GM04503 (cell line): ENCODE measurements at places on chromosomes 5 and 9.

GRCh38 chr9:87725900-87726709, at the start of gene CTSL:
TSS of gene CTSL (plus strand) at chr9:87726119. CDS start at chr9:87727604, 1,485 bp downstream.
- DNase-seq, result peak; percentile 48

GRCh38 chr9:1977026-1977425, 38.1 kb upstream of the SMARCA2 start:
- DNase-seq, result no peak

DNA sequence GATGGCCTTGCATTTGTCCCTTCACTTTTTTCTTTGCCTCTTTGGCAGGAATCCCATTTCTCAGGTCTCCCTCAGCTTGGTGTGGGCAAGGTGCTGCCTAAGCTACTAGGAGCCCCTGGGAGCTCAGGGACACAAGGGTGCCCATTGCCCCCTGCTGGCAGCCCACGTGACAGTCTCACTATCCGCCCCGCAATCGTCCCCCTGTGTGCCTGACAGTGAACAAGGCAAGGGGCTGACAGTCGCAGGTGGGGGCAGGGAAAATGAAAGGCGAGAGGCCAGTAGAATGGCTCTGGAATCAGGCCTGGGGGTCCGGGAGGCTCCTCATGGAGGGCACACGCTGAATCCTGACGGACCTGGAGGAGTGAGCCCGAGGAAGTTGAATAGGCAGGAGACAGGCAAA, 2.0 kb upstream of the PCDH12 start:
- DNase-seq, result no peak

- no peak for DNase-seq
These were observed 1754.0 kb upstream of the ACO1 start for GRCh38 chr9:30630459-30630858.

DNA sequence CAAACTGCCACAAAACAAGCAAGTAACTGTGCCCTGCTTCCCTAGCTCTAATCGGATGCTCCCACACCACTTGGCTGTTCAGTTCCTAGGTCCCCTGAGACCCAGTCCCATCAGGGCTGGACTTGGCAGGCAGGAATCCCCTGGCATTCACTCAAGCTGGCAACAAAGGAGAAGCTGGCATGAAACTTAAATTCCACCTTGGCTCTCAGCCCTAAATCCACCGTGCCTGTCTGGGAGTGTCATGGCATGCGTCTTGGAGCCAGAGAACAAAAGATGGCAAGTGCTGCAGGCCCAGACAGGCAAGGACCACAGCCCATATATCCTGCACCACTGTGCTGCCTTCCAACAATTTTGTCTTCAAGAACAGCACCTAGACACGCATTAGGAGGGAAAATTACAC, 38.2 kb downstream of the ETF1 start:
- no peak for DNase-seq

- DNase-seq, result no peak
These were observed 80.6 kb downstream of the FBXO4 start for GRCh38 chr5:42005561-42006153.

GRCh38 chr5:58680503-58680902, 97.6 kb downstream of the RAB3C start:
- DNase-seq, result no peak

DNA sequence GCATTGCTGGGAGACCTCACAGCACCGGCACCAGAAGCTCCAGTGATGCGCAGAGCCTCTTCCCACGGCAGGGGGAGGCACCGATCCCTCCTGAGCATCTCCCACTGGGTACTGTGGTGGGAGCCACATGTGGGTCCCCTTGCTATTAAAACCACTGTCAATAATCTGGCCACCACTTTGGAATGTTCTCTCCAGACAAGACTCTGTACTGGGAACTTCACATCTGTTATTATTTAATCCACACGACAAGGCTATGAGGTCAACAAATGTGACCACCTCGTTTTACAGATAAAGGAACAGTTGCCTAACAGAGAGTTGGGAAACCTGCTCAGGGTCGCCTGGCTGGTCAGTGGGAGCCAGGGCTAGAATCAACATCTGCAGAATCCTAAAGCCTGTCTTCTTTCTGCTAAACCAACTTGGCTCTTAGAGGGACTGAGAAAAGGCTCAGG, 72.7 kb downstream of the EPB41L4B start:
- DNase-seq, result no peak

GRCh38 chr9:126233913-126234525, 92.6 kb upstream of the MVB12B start:
- DNase-seq, result no peak

- no peak for DNase-seq
These were observed 674 bp downstream of the TMEM38B start for GRCh38 chr9:105694848-105695581.

DNA sequence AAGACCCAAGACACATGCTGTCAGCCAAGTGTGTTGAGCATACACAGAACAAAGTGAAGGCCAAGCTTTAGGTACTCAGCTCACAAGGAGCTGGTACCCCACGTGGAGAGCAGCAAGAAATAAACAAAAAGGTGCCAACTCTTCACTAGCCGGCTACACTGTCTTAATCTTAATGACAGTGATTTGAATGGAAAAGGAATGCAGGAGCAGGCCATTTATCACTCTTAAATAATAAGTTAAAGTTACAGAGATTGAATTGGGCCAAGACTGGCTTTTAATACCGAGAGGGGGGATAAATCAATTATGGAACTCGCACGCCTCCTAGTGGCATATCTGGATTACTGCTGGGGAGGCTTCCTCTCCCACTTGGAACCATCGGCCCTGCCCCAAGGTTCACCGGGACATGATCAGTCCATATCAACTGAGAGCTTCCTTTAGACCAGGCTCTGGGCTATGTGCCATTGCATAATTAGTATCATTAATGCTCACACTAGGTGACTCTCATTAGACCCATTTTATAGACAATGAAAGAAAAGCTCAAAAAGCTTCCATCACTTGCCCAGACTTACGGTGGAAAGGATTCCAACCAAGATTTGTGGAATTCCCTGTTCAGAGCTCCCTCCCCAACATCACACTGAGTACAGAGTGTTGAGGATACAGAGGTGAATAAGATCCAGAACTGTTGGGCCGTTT, 94.0 kb downstream of the ACTL7B start:
- DNase-seq, result no peak

- no peak for DNase-seq
These were observed 79.5 kb downstream of the SREK1 start for GRCh38 chr5:66223637-66224036.

GRCh38 chr5:11273180-11273903, 512.3 kb upstream of the DAP start:
- DNase-seq, result no peak

- no peak for DNase-seq
These were observed 57.7 kb downstream of the DUSP1 start for GRCh38 chr5:172713113-172713808.

GRCh38 chr5:137822158-137822764, 45.4 kb upstream of the MYOT start:
- DNase-seq, result no peak

GRCh38 chr9:96464426-96464825, 14.5 kb downstream of the HABP4 start:
- no peak for DNase-seq

GRCh38 chr9:29211580-29212396, 1638.5 kb upstream of the C9orf72 start:
- DNase-seq, result no peak

- DNase-seq, result no peak
These were observed 6.1 kb upstream of the CACFD1 start for GRCh38 chr9:133453651-133454050.

DNA sequence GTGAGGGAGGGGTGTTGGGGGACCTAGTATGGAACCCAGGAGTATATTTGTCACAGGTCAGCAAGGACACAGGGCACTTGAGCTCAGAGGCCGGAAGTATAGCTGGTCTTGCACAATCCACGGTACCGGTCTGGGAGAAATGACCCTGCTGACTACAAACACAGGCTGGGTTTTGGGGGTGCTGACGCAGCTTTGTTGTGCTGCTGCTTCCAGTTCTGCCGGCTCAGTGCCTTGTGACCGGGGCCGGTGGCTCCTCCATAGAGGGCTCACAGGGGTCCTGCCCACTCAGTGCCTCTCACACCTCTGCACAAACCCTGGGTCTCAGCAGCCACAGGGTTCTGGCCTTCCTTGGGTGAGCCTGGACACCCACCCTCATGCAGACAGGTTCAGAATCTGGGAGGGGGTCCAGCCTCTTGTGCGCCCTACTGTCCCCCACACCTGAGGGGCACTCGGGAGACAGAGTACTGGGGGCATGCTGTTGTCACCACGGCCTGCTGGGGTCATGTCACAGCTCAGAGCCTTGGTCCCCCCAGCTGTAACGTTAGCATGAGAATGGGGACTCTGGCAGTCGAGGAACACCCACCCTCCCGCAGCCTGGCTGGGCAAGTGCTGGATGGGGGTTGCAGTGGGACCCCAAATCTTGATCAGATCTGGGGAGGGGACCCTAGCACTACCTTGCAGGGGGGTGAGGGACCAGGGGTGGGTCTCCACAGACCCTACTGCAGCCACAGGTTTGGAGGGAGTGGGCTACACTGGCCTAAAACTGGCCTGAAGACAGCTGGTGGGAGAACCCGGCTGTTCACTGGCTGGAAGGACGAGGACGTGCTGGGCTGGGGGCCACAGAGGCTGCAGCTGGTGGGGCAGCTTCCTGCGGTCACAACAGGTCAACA, 17.7 kb downstream of the NINJ1 start:
- DNase-seq, result no peak

GRCh38 chr5:177086654-177087397, at the start of gene FGFR4:
TSS of gene FGFR4 (plus strand) at chr5:177086915. CDS start at chr5:177089603, 2,688 bp downstream.
- no peak for DNase-seq

DNA sequence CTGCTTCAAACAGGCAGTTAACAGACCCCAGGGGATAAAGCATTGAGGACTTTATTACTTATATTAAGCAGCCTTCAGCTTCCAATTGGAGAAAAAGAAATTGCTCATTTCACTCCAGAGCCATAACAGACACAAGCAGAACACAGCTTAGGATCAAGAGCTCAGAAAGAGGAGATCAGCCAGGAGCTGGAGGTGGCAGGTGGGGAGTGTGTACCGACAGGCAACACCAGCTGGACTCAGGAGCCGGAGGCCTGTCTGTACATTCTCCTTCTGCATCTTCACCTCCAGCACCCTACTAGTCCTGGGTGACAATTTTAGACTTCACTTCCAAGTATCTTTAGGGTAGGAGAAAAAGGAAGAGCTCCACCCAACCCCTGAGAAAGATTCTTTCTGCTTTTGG, 35.8 kb downstream of the NRG2 start:
- DNase-seq, result no peak

GRCh38 chr5:153276151-153276550, 214.3 kb upstream of the GRIA1 start:
- DNase-seq, result no peak

GRCh38 chr5:124060011-124060410, 548.0 kb downstream of the CSNK1G3 start:
- DNase-seq, result no peak

GRCh38 chr9:97534185-97534584, 32.7 kb downstream of the TMOD1 start:
- DNase-seq, result no peak

GRCh38 chr5:15704397-15704947, 204.5 kb downstream of the FBXL7 start:
- DNase-seq, result no peak

DNA sequence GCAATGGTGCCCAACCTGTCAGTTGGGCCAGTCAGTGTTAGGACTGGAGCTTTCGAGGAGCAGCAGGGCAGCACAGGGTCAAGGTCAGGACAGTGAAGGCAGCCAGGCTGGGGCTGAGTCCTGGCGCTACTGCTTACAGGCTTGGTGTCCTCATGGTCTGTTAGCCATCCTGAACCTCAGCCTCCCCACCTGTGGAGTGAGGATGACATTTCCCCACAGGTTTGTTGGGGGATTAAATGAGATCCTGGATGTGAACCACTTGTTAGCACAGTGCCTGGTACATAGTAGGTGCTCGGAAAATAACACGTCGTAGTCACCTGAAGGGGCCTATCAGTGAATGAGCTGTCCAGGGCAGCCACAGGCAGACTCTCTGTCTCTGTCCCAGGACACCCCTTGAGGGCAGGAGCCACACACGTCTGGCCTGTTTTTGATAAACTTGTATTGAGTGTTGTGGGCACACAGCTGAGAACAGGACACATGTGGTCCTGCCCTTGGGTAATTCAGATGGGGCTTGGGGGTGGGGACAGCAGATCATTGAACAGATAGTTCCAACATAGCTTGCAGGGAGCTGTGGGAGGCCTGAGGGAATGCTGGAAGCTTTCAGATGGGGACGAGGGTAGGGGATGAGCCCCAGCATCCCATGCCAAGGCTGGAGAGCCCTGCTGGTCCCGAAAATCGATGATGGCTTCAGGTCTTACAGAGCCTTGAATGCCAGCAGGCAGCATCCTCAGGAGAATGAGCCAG, 69.3 kb downstream of the AMBP start:
- DNase-seq, result no peak

DNA sequence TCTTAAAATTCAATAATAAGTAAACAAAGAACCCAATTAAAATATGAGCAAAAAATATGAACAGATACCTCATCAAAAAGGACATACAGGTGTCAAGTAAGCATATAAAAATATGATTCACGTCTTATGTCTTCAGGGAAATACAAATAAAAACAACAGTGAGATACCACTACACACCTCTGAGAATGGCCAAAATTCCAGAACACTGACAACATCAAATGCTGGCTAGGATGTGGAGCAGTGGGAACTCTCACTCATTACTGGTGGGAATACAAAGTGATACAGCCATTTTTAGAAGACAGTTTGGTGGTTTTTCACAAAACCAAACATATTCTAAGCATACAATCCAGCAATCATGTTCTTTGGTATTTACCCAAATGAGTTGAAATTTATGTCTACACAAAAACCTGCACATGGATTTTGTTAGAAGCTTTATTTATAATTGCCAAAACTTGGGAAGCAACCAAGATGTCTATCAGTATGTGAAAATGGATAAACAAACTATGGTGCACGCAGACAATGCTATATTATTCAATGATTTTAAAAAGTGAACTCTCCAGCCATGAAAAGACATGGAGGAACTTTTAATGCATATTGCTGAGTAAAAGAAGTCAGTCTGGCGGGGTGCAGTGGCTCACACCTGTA, 252.3 kb downstream of the NR3C1 start:
- no peak for DNase-seq

DNA sequence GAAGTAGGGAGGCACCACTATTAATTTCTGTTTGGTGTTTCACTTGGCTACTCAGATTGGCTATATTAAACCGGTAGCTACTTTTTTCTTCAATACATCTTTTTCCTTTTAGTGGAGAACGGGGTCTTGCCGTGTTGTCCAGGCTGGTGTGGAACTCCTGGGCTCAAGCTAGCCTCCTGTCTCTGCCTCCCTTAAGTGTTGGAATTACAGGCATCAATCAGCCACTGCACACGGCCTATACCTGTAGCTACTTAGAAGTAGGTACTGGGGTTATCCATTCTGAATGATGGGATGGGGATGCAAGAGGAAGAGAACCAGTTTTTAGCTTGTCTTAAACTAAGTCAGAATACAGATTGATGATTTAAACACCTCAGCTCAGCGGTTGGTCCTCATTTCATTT, 1.7 kb downstream of the UBE2D2 start:
- DNase-seq, result no peak

DNA sequence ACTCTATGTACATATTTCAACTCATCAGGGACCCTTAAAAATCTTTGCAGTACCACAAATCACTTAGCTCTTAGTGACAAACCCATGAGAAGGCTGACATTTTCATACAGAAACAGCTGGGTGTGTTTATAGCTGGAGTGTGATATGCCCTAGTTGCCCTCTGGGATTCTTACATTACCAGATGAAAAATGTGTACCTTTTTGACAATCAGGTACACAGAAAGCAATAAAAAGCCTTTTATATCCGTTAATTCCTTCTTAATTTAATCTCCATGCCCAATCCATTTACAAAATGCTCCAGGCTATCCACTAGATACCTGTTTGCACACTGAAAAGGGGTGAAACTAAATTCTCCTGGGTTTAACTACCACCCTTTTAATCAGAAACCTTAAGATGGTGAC, 222.9 kb downstream of the KIAA0825 start:
- DNase-seq, result no peak
